BJ (cell line): ENCODE measurements at places on chromosomes 4 and X. TPM values are rescaled to one million over a fixed set of nuclear protein-coding genes. Genes with fewer than 3 reads are reported as not detected.

The GJB1 gene
- polyA plus RNA-seq = not detected in 2 replicates

The BBS7 gene
- polyA plus RNA-seq = 15.0 and 19.6 TPM in 2 replicates

- no peak for DNase-seq
Observed at GRCh38 chr4:844752-845232, 18.9 kb upstream of the CPLX1 start.

GRCh38 chrX:114134465-114134864, 449.4 kb upstream of the HTR2C start:
- no peak for DNase-seq

DNA sequence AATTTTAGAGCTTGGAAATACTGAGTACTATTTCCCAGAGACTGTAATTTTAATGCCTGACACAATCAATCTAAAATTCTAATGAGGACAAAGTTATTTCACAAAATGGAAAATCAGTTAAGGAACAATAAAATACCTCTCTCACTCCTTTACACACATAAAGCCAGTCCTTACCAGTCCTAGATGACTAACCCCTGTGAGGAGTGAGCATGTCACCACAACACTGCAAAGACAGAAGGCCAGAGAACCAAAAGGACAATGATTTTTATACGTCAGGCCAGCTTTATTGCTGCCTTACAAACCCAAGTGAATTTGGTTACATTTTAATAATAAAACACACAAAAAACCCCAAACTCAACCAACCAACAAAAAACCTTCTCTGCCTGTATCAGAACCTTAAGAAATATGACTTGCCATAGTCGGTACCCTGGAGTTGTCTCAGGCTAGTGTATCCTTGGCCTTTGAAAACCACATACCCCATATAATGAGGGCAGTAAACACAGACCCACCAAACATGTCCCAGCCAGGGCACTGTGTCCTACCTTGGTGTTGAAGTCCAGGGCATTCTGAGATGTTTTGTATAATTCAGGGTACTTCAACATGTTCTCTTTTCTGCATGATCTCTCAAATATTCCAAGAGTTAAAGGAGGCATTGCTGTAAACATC, 57.6 kb downstream of the SHISA3 start:
- DNase-seq = no peak
